ENCODE measurements at places on chromosomes 5 and 9.

GRCh38 chr9:87499424-87500017 is 1.9 kb downstream of the DAPK1 start:
- no peak for DNase-seq

- no peak for DNase-seq
Observed at GRCh38 chr5:140337880-140338279, 8.5 kb downstream of the HBEGF start.

DNA sequence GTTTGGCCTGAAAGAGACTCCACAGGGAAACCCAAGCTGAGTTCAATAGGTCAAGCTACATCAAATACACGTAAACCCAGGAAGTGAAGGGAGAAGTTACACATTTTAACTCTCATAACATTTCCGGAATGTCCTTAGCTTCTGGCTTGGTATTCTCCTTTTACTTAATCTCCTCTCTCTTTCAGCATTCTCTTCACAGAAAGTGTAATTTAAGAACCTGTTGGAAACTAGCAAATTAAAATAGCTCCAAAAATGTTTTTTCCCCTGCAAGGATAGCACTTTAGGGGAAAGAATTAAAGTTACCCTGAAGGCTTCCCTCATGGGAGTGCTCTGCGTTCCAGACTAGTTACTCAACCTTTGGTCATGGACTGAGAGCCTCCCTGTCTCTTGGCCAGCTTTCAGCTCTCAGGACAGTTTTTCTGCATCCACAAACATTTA is 292.7 kb upstream of the TARS1 start:
- DNase-seq: no peak

- no peak for DNase-seq
Observed at GRCh38 chr9:129201866-129202265, 23.8 kb upstream of the IER5L start.

- DNase-seq: no peak
Observed at GRCh38 chr9:122143296-122143695, 16.3 kb downstream of the NDUFA8 start.

GRCh38 chr5:1479581-1480188 is 34.4 kb upstream of the SLC6A3 start:
- DNase-seq: no peak

GRCh38 chr5:171453988-171454387 is 34.5 kb downstream of the FGF18 start:
- no peak for DNase-seq

DNA sequence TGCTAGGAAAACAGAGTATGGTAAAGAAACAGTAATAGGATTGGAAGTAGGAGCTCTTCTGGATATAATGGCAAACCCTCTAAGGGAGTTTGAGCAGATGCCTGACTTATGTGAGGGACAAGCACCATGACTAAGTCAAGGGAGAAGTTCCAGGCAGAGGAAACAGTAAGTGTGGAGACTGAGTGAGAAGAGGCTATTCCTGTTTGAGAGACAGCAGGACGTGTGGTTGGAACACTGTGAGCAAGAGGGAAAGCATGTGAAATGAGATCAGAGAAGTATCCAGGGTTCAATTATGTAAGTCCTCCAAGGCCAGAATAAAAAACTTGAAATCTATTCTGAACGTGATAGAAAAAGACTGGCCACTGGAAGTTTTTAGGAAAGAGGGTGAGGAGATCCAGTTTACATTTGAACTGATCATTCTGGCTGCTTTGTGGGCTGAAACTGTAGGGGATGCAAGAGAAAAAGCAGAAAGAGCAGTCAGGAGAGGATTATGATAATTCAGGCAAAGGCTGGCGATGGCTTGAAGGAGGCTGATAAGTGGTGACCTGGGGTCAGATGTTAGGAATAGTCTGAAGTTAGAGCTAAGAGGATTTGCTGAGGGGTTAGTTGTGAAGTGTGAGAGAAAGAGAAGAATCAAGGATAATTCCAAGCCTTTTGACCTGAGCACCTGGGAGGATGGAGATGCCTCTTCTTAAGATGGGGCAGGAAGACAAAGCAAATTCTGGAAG is 19.2 kb downstream of the DMAC1 start:
- DNase-seq: no peak

- no peak for DNase-seq
Observed at GRCh38 chr9:126703002-126703865, 89.5 kb downstream of the LMX1B start.

DNA sequence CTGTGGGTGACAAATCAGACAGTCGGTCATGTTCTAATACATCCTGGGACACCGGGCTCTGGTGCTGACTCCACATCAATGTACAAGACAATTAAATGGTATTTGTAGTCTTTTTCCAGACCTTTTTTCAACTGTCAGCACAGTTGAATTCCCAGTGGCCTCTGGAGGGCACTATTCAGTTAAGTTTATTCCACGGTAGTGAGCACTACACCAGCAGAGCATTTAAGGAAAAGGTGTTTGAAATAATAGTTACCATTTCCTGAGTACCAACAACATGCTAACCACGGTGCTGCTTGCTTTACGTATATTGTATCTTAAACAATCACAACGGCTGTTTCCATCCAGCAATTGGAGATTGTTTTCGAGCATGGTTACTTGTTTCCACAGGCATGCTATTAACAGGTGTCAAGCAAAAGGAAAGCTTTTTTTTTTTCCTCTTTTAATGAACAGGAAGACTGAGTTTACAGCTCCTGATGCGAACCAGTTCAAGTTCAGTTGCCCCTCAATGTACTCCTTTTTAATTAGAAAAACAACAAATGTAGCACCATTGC is 186.7 kb downstream of the PDZD2 start:
- peak; percentile 23 for DNase-seq

- no peak for DNase-seq
Observed at GRCh38 chr5:141359790-141360426, at the start of gene PCDHGB2. Gene PCDHGB2 (plus strand): TSS chr5:141359994. CDS start chr5:141360136, 142 bp downstream.

- no peak for DNase-seq
Observed at GRCh38 chr9:23621924-23622323, 204.1 kb downstream of the ELAVL2 start.

- no peak for DNase-seq
Observed at GRCh38 chr9:99885747-99886146, 20.7 kb upstream of the STX17 start.

GRCh38 chr9:72590824-72591223 is 69.4 kb downstream of the TMC1 start:
- DNase-seq: no peak

DNA sequence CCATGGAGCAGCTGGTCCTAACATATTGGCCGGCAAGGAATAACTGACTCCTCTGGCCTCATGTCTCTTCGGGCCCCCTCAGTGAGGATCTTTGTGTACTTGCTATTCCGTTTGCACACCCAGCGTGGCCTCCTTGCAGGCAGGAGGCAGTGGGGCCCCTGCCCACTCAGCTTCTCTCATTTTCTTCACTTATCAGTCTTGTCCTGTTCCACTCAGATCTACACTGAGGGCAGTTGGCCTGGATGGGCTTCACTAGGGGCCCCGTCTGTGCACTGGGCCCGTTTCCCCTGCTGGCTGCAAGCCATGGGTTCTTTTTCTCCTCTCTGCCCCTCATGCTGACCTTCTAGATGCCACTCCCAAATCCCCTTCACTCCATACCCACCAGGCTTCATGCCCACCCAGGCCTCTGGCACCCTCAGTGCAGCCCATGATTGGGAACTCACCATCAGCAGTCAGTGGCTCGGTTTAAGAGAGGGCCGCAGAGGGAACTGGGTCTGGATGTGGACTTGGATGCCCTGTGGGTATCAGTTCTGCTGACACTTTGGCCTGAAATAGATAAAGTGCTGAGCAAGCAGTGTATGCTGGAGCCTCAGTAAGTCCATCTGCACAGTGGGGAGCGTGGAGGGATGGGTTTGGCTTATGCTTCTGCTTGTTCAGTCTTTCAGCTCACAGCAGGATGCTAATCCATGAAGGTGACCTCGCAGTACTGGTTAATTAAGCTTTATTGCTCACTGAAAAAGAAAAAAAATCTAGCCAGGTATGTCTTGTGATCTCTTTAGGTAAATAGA is 57.9 kb downstream of the ERBIN start:
- DNase-seq: no peak

DNA sequence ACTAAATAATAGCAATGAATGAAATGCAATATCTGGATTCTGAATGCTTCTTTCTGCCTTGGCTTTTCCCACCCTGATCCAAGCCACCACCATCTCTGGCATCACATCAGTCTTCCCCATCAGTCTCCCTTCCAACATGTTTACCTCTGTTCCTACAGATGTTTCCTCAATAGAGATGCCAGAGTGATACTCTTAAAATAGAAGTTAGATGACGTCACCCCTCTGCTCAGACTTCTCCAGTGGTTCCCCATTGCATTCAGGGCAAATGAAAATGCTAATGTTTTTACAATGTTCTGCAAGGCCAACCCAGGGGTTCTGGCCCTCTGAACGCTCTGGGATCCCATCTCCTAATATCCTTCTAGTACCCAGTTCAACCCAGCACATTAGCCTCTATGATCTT is 305.8 kb downstream of the TRIM32 start:
- DNase-seq: no peak

- no peak for DNase-seq
Observed at GRCh38 chr9:91658513-91659105, 235.0 kb upstream of the NFIL3 start.

DNA sequence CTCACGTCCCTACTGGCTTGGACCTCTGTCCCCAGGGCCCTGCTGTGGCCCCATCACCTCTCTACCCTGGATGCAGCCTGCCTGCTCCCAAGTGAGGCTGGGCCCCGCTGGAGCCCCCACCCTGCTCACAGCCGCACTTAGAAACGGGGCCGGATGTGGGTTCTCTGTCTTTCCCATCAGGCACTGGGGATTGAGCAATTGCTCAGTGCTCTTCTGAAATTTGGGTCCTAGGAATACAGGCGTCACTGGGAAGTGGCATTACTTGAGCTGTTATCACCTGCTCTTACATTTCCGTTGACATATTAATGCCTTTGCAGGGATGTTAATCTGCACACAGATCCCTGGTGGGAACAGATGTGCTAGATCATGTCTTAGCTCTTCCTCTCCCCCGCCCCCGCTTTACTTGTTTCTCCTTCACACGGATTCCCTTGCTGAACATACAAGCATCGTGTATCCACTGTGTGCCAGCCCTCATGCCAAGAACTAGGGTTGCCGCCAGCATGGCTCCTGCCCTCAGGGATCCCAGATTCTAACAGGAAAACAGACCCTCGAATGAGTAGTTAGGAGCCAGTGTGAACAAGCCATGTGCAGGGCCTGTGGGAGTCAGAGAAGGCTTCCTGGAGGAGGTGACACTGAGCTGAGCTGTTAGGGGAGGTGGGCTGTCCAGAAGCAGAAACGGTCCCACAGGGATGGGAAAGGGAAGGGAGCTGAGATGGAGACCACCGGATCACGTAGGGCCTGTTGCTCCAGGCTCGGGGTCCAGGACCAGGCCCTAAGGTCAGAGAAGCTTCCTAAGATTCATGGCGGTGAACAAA is 65.1 kb downstream of the NEK6 start:
- DNase-seq: no peak

GRCh38 chr9:137244486-137245449 is 3.7 kb downstream of the TUBB4B start:
- DNase-seq: no peak

DNA sequence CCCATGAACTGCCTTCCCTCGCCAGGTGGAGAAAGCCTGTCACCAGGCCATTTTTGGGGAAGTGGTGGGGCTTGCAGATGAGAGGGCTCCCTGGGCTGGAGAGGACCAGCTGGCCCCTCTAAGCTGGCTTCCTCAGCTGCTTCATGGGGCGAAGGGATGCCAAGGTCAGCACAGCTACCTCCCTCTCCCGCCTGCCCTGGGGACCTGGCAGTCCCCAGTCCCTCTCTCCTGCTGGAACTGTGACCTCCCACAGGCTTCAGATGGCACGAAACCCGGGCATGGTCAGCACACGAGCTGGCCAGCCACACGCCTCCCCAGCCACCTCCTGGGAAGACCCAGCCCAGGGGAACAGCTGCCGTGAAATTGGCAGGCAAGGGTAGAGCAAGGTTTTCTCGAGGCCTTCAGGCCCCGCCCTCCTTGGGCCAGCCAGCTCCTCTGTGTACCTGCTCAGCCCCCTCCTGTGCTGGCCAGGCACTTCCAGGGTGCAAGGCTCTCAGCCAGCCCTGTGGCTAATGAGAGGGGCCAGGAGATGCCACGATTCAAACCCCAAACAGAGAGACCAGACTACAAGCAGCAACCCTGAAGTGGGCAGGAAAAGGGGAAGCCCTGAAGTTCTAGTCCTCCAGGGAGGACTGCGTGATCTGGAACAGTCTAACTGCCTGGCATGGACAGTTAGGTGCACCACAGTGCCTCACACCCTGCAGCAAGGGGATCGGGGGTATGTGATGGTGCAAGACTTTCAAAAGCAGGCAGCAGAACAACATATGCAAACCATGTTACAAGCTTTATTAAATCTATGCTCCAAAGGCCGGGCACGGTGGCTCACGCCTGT is 12.9 kb downstream of the PLPP7 start:
- DNase-seq: no peak

DNA sequence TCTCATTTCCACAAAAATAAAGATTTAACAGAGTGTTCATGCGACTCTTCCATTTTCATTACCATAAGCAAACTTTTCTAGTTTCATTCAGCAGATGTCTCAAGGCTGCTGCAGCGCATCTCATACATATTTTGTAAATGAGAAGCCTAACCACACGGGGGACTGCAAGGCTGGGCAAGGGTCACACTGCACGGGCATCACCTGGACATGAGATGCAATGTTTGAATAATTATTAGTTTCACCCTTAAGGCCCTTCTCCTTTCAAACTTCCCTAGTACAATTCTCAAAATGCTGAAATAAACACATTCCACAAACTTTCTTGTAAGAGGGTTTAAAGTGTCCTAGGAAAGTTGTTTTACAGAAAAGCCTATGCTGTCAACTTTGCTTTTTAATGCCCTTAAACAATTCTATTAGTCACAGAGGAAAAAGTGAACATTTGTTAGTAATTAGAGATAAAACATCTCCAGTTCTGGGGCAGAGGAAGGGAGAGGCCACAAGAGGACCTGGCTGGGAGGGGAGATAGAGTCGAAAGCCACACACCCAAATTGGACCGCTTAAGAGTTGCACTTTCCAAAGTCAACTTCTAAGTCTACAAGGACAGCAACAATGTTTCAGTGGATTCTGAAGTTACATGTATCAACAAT is 1.3 kb downstream of the DENND1A start:
- peak; percentile 32 for DNase-seq

GRCh38 chr5:132258102-132259068 is 889 bp downstream of the PDLIM4 start:
- no peak for DNase-seq

All from NCI-H510A treated with DMSO at 0.1 percent for 48 hours (cell line).